ENCODE measurements at places on chromosomes 13 and 19. TPM values are rescaled to one million over a fixed set of nuclear protein-coding genes. Genes with fewer than 3 reads are reported as not detected.

DNA sequence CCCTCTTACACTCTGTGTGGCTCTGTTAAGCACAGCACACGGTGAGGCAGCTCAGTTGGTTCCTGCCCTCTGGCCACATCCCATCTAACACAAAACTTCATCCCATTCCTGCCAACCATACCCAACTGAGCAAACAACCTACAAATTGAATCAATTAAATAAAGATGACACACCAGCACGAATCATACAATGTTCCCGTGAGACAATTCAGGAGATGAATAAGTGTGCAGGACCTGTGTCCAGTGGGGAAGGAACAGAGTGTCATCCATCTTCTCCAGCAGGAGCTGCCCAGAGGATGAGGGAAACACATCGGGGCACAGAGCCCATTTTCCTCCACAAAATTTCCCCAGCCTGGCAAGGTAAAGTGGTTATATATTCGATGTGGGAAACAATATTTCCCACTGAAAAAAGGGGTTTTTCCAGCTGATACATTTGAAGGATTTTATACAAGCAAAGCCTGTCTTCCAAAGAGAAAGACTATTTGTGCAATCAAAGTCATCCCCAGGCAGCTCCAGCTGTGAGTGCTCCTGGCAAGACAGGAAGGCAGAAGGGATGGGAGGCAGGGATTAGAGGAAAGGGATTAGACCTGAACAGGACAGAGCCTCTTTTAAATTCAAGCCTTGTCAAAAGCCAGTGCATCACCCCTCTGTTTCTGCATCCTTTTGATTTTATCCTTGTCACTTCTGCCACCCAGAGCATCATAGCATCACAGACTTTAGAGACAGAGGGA, 240.2 kb downstream of the LHFPL6 start:
- no peaks in the 10 kb centered on the region for H3K36me3 ChIP-seq
- H3K4me1 ChIP-seq, result peaks cover 15% of the 10 kb centered on the region
- no peak overlapping the region for H3K27ac ChIP-seq
- no peak overlapping the region for H3K4me3 ChIP-seq

GRCh38 chr19:53849237-53849676, 18.4 kb upstream of the MYADM start:
- peaks cover 15% of the 10 kb centered on the region for H3K4me1 ChIP-seq
- no peak overlapping the region for H3K4me3 ChIP-seq
- no peaks in the 10 kb centered on the region for H3K36me3 ChIP-seq
- no peak for DNase-seq
- no peaks in the 10 kb centered on the region for H3K27me3 ChIP-seq

GRCh38 chr13:26019881-26020870, 31.6 kb downstream of the SHISA2 start:
- no peaks in the 10 kb centered on the region for H3K27me3 ChIP-seq
- no peak for DNase-seq
- H3K36me3 ChIP-seq, result no peaks in the 10 kb centered on the region
- H3K4me1 ChIP-seq, result peaks cover 44% of the 10 kb centered on the region

DNA sequence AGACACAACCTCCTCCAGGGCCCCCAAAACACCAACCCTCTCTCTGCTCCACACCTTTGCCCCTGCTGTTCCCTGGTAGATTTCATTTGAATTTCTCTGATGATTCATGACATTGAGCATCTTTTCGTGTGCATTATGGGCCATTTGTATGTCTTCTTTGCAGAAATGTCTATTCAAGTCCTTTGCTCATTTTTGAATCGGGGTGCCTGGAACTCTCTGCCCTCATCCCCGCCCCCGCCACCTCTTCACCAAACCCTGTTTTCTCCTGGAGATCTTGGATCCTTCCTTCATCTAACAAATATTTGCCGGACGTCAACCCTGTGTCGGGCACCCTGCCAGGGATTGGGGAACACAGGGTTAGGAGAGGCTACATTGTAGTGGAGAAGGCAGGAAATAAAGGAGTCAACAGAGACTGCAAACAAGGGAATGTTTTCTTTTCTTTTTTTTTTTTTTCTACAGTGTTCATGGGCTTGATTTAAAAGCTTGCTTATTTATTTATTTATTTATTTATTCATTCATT, 25.5 kb upstream of the SLC1A5 start:
- H3K4me1 ChIP-seq, result peaks cover 3% of the 10 kb centered on the region
- H3K4me3 ChIP-seq, result no peak overlapping the region
- no peaks in the 10 kb centered on the region for H3K27me3 ChIP-seq
- peak overlapping the region; percentile 55 for H3K27ac ChIP-seq
- no peaks in the 10 kb centered on the region for H3K36me3 ChIP-seq

GRCh38 chr19:3289971-3290569, 65.6 kb downstream of the CELF5 start:
- H3K27me3 ChIP-seq, result no peaks in the 10 kb centered on the region
- no peaks in the 10 kb centered on the region for H3K4me1 ChIP-seq
- H3K27ac ChIP-seq, result no peak overlapping the region
- H3K4me3 ChIP-seq, result no peak overlapping the region

DNA sequence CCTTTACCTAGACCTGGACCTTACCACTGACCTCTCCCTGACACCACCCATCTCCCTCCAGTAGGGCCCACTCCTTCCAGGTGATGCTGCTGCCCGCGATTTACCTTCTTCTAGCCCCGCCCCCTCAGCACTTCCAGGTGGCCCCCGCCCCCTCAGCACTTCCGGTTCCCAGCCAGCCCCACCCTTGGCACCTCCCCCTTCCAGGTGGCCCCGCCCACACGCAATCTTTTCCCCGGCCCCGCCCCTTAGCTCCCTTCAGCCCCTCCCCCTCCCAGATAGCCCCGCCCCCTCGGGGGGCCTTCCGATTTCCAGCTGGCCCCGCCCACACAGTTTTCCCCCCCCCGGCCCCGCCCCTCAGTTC, 586 bp downstream of the LIG1 start:
- peak overlapping the region; percentile 95 for H3K27ac ChIP-seq
- no peaks in the 10 kb centered on the region for H3K36me3 ChIP-seq
- H3K27me3 ChIP-seq, result no peaks in the 10 kb centered on the region
- no peaks in the 10 kb centered on the region for H3K4me1 ChIP-seq
- H3K4me3 ChIP-seq, result peak overlapping the region; percentile 92
- peak; percentile 61 for DNase-seq

DNA sequence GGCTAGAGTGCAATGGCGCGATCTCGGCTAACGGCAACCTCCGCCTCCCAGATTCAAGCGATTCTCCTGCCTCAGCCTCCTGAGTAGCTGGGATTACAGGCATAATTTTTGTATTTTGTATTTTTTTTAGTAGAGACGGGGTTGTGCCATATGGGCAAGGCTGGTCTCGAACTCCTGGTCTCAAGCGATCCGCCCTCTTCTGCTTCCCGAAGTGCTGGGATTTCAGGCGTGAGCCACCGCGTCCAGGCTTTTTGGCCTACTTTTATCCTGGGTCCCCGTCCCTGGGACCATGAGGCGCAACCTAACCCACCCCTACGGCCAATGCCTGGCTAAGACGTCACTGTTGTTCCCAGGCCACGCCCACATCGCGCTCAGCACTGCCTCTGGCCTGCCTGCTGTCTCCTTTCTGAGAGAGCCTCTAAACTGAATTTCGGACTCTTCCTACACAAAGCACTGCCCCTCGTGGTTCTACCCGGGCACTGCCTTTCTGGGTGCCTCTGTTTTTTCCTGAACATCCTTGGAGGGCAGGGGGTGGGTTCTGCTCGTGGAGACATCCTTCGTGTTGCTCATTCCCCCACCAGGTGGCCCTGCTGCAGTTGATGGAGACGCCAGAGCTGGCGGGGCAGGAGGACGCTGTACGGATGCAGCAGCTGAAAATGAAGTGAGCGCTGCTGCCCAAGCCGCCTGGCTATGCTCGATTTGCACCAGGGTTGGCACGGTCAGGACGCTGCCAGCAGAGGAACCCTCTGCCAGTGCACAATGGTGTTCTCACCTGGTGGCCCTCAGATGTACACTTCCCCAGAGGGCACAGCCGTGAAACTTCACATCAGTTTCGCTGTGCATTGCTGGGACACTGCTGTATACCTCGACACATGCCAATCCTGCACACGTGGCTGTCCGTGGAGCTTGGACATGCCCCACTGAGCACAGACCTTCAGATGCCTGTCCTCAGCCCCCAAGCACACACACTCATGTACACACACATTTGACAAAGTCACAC, 2.0 kb downstream of the REX1BD start:
- no peak overlapping the region for H3K4me3 ChIP-seq
- H3K4me1 ChIP-seq, result no peaks in the 10 kb centered on the region
- H3K36me3 ChIP-seq, result peaks cover 10% of the 10 kb centered on the region
- DNase-seq, result peak; percentile 66
- H3K27ac ChIP-seq, result no peak overlapping the region

- DNase-seq, result no peak
- no peak overlapping the region for H3K4me3 ChIP-seq
- H3K27ac ChIP-seq, result no peak overlapping the region
- H3K36me3 ChIP-seq, result no peaks in the 10 kb centered on the region
Observed at GRCh38 chr13:94813920-94814475, 101.7 kb upstream of the SOX21 start.

GRCh38 chr13:34826432-34826831, 115.6 kb upstream of the NBEA start:
- H3K27ac ChIP-seq, result no peak overlapping the region
- no peak overlapping the region for H3K4me3 ChIP-seq
- H3K4me1 ChIP-seq, result no peaks in the 10 kb centered on the region
- H3K36me3 ChIP-seq, result no peaks in the 10 kb centered on the region

GRCh38 chr13:40818926-40819325, 29.5 kb downstream of the SLC25A15 start:
- H3K36me3 ChIP-seq, result no peaks in the 10 kb centered on the region
- H3K4me3 ChIP-seq, result no peak overlapping the region

GRCh38 chr13:41956272-41956671, 4.6 kb downstream of the VWA8 start:
- H3K4me1 ChIP-seq, result no peaks in the 10 kb centered on the region
- H3K27me3 ChIP-seq, result no peaks in the 10 kb centered on the region
- no peak for DNase-seq
- H3K27ac ChIP-seq, result no peak overlapping the region
- H3K4me3 ChIP-seq, result no peak overlapping the region

- H3K36me3 ChIP-seq, result peaks cover 8% of the 10 kb centered on the region
- H3K4me3 ChIP-seq, result no peak overlapping the region
Observed at GRCh38 chr19:45296355-45296754, 26.3 kb downstream of the CKM start.

ZNF177 gene
- 1.5 TPM for total RNA-seq

GSX1 gene
- total RNA-seq, result not detected

SLAIN1 gene
- 14.9 TPM for total RNA-seq

MBD3L1 gene
- total RNA-seq, result not detected

C19orf67 gene
- not detected for total RNA-seq

C19orf81 gene
- total RNA-seq, result not detected

IGSF23 gene
- total RNA-seq, result not detected

AMER2 gene
- total RNA-seq, result not detected

GADD45B gene
- 218 TPM for total RNA-seq

ATP5F1D gene
- 269 TPM for total RNA-seq

SMIM17 gene
- not detected for total RNA-seq

SIAH3 gene
- total RNA-seq, result not detected

EIF3K gene
- total RNA-seq, result 786 TPM

Data from right atrium auricular region (tissue), 2 donors.